ENCODE measurements at places on chromosomes 1 and 21.

- DNase-seq = no peak
Observed at GRCh38 chr1:118136187-118136941, 48.7 kb downstream of the SPAG17 start.

DNA sequence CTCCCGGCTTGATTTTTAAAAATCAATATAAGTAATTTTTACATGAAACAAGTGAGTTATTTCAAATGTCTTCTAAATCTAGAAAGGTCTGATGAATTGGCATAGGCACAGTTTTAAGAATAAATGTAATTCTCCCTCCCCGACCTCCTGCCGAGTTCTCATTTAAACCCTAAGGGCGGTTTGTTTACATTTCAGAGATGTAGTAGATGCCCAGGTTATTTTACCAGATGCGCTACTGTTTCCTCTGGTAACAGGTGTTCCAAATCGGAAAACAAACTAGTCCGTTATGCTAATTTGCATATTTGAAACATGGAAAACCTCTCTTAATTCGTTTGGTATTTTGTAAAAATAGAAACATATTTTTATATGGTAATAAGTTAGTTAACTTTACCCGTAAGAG, 53.8 kb upstream of the CFAP126 start:
- DNase-seq = no peak

GRCh38 chr1:243254233-243254926, 701 bp downstream of the CEP170 start:
- DNase-seq = peak; percentile 24

DNA sequence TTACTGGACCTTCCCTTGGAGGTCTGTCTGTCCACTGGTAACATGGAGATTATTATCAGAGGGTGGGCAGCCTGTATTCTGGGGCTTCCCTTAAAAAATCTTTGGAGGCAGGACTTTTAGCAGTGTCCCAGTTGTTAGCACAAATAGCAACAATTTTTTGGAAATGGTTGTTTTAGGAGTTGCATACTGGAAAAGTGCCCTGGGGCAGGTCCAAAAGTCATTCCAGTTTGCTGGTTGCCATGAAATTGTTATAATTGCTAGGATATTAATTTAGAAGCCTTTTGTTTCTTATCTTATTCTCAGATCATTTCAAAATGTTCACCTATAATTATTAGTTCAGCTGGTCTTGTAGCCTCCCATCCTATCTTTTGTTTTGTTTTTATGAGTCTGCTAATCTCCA, 71.0 kb downstream of the PTGS2 start:
- DNase-seq = no peak

- DNase-seq = no peak
Observed at GRCh38 chr1:98049370-98050135, 128.7 kb upstream of the DPYD start.

DNA sequence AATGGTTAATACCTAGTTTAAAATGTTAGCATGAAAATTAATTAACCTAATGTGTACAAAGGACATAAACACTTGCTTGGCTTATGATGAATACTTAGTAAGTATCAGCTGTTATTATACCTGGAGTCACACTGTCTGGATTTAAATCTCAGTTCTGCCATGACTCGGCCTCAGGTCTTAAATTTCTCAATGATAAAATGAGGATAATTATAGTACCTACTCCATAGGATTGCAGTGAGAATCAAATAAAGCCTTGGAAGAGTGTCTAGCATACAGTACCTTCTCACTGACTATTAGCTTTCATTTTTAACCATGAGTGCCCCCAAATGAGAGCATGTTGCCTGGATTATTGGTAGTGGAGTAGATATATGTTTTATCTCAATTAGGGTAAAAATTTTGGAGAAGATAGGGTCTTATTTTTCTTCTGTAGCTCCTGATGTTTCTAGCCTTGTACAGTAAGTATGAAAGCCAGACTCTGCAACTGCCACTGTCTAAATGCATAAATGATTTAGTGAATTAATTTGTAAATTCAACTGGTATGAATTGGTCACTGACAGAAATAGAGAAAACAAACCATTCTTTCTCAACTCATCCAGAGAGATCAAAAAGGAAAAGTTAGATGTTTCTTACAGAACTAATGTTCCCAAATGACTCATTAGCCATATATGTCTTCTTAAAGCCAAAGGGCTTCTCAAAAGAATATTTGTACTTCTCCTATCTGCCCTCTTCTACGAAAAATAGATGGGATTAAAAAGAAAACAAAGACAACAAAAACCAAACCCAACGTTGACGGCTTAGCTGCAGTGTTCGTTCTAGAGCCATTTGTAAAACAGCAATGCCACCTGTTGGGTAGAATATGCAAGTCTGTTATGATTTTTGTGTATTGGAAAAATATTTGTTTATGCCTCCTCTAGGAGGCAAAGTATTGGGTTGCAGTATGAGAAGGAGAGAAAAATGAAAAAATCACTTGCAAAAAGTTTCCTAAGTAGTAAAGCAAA, 53.8 kb upstream of the MROH9 start:
- DNase-seq = peak; percentile 24

GRCh38 chr1:25765923-25766589, 33.9 kb upstream of the SELENON start:
- DNase-seq = no peak

DNA sequence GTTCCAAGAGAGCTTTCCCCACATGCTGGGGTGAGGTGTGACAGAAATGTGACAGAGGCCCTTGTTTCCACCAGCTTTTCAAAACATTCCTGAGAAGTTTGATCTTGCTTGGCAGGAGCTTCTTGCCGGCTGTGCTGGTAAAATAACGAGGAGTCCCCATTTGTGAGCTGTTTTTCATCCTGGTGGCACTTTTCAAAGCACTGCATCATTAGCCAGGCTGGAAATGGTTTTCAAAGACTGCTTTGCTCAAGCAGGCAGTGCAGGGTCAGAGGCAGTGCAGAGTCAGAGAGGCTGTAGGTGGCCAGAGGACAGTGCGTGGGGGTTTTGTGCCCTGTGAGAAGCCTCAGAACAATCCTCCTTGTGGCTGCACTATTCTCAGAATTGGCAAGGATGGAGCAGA, 75.8 kb upstream of the KCNA3 start:
- no peak for DNase-seq

- no peak for DNase-seq
Observed at GRCh38 chr1:66381621-66382275, 152.2 kb upstream of the SGIP1 start.

- no peak for DNase-seq
Observed at GRCh38 chr1:55167224-55167871, 47.8 kb downstream of the USP24 start.

- no peak for DNase-seq
Observed at GRCh38 chr1:159211331-159212136, 6.9 kb downstream of the ACKR1 start.

DNA sequence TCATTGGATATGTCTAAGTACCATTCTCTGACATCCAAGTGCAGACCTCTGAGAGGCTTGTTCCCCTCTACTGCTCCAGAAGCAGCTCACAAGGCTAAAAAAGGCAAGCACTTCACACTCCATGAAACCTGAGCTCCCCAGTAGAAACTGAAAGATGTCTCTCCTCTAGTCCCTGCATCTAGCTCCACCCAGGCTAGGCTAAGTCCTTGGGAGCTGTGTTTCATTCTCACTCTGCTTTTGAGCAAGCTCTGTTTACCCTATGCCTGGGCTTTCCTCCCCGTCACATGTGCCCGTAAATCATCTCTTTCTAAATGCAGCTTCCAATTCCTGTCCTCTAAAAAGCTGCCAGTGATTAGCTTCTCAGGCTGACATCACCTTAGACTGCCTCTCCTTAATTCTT, 39.0 kb downstream of the LRRC71 start:
- DNase-seq = no peak

- DNase-seq = no peak
Observed at GRCh38 chr1:230148768-230149469, 81.9 kb downstream of the GALNT2 start.

DNA sequence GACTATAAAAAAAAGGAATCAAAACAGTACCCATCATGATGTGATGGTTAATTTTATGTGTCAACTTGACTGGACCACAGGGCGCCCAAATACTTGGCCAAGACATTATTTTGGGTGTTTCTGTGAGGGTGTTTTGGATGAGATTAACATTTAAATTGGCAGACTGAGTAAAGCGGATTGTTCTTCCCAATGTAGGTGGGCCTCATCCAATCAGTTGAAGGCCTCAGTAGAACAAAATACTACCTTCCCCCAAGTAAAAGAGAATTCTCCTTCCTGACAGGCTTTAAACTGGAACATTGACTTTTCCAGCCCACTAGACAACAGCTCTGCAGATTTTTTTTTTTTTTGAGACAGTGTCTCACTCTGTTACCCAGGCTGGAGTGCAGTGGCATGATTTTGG, 10.7 kb downstream of the RAB29 start:
- no peak for DNase-seq

DNA sequence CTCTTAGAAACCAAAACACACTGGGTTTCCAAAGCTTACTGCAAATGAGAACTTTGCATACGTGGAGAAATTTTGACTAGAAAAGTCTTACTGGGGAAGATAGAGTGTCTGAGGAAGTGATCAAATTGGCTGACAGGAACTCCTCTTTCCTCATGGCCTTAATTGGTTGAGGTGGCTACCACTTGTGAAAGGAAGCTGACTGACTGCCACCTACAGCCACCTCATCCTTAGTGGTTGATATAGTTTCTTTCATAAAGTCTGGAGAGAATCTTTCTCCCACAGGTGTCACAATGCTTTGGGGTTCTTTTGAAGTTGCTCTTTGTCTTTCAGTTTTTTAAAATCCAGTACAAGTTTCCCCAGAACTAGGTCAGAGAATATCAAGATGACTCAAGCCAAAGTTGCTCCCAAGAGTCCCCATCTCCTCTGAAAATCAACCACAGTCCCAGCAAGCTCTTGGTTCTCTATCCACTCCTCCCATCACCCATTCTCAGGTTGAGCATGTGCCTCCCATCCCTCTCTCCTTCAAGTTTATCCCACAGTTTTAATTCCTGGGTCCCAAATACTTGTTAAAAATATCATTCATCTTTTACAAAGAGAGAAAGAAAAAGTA, 43.3 kb downstream of the GPR88 start:
- DNase-seq = no peak

- DNase-seq = no peak
Observed at GRCh38 chr1:74937176-74937575, 197.0 kb upstream of the LHX8 start.

- no peak for DNase-seq
Observed at GRCh38 chr1:203424861-203425662, 50.5 kb upstream of the PRELP start.

DNA sequence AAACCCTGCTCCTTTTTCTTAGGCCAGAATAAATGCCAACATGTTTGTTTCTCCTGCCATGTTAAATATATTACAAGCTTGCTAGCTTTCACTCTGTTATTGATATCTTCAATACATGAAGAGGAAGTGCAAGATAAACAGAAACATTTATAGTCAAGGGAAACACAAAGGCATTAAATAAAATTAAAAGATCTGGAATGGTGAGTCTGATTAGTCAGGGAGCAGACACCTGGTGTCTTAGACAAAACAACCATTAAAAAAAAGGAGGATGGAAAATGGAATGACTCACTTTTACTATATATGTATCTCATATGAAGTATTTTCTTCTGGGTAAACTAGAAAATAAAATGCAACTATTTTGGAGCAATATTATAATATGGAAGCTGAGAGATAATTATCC, 123.3 kb downstream of the SMYD3 start:
- no peak for DNase-seq

- peak; percentile 80 for DNase-seq
Observed at GRCh38 chr21:20515446-20515845, 482.8 kb upstream of the NCAM2 start.

GRCh38 chr1:22518379-22518778, 44.9 kb upstream of the EPHA8 start:
- DNase-seq = no peak

- DNase-seq = no peak
Observed at GRCh38 chr1:245043611-245043940, 111.2 kb upstream of the KIF26B start.

DNA sequence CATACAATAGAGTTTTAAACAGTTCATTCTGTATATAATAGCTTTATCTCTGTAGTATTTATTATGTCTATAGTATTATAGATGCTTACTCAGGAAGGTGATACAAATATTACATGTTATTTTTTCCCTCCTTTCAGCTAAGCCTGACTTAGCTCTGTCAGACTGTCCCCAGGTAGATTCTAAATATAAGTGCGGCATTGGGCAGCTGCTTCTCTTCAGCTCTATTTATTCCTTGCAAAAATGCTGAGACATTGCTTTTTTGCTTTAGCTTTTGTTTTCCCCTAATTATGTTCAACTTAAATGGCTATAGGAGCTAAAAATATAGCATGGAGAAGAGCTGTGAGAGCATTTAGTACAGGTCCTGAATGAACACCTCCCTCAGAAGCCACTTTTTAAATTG, 203.2 kb upstream of the BEND5 start:
- no peak for DNase-seq

DNA sequence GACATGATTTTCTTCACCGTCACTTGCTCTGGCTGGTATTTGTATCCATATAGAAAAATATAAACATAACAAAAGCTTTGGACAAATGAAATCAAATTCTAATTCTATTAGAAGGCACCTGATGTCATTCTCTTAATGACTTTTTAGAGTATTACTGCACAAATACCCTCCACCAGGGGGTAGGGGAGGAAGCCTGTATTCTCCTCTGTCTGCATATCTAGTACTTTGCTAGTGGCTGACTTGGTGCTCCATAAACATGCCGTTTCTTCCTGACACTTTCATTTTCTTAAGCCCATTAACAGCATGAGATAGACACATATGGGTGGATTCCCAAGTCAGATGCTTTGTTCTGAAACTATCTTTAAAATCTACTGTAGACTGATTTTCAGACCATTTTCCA, 20.6 kb upstream of the KCNJ15 start:
- DNase-seq = no peak

- no peak for DNase-seq
Observed at GRCh38 chr1:222820171-222820712, 5.4 kb downstream of the DISP1 start.

DNA sequence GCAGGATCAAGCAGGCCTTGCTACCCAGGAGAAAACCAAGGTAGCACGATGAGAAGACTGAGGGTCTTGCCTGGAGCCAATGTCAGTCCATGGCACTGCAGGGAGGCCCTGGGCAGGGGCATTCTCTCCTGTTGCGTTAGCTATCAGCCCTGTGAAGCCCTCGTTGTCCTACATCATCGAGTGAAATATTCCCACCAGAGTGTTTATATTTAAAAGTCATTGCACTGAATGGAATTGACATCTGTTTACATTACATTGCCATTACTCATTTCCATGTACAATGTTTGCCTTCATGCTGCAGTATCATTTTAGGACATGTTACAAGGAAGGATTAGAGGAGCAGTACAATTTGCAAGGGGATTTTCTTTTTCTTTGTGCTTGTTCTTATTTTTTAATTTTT, 243.9 kb downstream of the KAZN start:
- no peak for DNase-seq

- no peak for DNase-seq
Observed at GRCh38 chr1:44994309-44994898, 8.0 kb upstream of the EIF2B3 start.

DNA sequence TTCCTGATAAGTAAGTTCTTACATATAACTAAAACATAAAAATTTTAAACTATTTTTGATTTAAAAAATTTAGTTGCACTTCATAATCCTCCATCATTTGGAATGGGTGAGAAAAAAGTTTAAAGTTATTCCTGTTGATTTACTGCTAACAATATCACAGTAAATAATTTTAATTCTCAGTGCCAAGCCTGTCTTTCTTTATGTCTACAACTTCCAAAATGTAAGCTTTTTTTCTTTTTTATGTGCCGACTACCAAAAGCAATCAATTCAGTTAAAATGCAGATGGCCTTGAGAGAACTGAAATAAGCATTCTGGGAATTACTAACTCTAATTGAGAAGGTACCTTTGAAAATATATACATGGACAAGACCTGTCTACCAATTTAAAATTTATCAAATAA, 1224.3 kb upstream of the B3GALT2 start:
- DNase-seq = no peak

GRCh38 chr1:53521924-53522552, 62.8 kb downstream of the DMRTB1 start:
- DNase-seq = no peak

Data from spinal cord (tissue), 10 donors.